ENCODE measurements at places on chromosomes 5 and 9.
A peak's percentile ranks its signal among the peaks of the same experiment; 100 is the strongest.

DNA sequence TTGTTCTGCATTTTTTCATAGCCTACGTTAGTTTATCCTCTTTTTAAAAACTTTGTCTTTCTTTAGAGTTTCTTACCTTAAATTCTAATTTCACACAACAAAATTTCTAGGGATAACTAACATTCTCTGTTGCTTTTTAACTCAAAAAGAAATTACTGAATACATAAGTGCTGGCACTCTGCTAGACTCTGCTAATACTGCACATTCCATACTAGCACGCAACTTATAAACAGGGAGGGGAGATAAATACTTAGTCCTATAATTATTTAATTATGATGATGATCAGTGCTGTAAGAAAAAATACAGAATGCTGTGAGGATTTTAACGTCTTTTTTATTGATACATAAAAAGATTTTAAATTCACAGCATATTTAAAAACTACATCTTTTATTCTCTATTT lies 25.1 kb downstream of the RNF145 start:
- DNase-seq: no peak

DNA sequence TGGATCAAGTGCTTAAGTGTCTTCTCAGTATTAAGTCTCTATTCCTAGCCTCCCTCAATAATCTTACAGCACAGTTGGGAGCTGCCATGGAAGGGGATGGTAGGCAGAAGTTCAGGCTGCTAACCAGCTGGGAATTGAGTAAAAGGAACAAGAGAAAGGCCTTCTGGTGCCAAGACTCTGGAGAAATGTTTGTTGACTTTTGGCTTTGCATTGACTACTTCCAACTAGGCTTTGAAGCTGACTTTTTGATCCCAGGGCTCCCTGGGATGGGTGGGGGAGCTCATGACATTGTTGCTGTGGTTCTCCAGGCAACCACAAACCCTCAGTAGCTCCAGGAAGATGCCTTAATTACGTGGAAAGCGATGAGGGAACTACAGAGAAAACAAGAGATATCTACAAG lies 85.2 kb upstream of the HTR4 start:
- no peak for DNase-seq

DNA sequence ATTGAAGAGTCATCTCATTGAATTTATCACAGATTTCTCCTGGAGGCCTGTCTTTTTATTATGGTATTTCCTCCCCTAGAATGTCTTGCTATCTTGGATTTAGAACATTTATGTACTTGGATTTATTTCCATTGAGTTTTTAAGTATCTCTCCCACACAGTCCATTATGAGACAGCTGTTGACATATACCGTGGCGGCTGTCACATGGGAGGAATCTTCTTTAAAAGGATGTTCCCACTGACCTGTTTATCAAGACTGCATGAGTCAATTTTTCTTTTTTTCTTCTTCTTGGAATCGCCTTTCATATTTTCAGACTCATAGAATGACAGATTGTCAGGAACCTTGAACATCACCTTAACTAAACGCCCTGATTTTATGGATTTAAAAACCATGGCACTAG lies 2.9 kb upstream of the CAVIN4 start:
- no peak for DNase-seq

- DNase-seq: no peak
Observed at GRCh38 chr5:1523480-1523792, 324 bp downstream of the LPCAT1 start.

- no peak for DNase-seq
Observed at GRCh38 chr9:123679330-123679987, 250.5 kb downstream of the DENND1A start.

DNA sequence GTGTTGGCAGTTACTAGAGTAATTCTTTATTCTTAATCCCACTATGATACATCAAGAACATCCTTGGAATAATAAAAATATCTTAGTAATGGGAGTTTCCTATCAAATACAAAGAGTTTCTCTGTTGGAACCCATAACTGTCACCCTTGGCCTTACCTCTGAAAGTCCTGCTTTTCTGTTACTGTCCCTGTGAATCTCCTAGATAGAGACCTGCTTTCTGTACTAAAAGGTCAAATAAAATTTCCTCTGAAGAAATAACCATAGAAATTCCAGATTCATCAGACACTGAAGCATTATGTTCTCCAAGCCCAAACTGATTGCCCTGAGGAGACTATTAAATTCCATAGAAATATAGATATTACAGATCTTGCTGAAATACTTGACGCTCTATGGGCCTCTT lies 63.0 kb downstream of the KCNV2 start:
- no peak for DNase-seq

DNA sequence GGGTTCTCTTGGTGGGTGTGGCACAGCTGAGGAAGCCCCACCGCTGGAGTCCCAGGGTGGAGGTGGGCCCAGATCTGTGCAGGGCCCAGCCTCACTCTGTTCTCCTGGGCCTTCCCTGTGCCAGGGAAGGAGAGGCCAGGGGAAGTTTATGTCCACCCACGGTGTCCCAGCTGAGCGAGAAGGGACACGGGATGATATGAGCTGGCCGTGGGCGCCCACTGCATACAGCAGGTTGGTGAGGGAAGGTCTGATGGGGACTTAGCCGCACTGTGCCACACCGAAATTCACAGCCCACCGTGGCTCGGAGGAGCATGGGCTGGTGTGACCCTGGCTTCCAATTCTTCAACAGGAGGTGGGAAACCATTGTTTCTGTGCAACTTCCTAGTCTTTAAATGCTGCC lies 33.9 kb downstream of the UNC5A start:
- no peak for DNase-seq

DNA sequence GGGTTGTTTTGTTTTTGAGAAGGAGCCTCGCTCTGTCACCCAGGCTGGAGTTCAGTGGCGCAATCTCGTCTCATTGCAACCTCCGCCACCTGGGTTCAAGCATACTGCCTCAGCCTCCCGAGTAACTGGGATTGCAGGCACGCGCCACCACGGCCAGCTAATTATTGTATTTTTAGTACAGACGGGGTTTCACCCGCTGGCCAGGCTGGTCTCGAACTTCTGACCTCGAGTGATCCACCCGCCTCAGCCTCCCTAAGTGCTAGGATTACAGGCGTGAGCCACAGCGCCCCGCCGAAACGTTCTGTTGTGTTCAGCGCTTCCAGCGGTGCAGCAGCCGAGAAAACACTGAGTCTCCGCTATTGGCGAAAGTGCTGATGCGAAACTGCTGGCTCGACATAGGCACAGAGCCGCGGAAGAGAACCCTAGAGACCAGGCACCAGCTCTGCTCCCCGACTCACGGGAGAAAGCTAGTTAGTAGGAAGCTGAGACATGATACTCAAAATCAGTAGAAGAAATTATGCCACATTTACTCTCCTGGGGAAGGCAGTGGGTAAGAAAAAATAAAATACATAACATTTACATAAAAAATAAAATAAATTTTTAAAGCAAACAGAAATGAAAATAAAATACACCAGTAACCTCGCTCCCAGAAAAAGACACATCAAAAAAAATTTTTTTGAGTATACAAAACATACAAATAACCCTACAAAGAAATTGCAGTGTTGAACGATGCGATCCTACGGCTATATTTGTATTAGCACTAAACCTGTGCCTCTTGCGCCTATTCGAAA lies 31.6 kb downstream of the ANXA2R start:
- peak; percentile 86 for DNase-seq

GRCh38 chr5:133610489-133611356 lies 1.6 kb downstream of the FSTL4 start:
- DNase-seq: no peak

- DNase-seq: no peak
Observed at GRCh38 chr9:74691058-74691457, 193.9 kb downstream of the RORB start.

DNA sequence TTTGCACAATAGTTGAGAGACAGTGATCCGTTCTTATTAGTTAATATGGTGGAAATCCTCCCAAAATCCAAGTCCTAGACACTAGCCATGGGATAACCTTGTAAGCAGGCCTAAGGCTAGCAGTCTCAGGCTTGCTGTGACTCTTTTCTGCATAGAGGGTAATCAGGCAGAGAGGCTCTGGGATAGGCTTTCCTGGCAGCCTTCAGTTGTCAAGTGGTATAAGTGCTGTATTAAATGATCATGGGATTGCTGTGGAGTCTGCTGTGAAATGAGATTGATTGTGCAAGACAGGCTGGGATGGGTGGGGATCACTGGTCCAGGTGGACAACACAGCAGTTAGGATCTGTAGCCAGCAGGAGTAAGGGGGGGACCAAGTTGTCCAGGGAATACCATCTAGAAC lies 416.4 kb downstream of the TLE4 start:
- no peak for DNase-seq

GRCh38 chr5:88675168-88675707 lies 207.7 kb downstream of the MEF2C start:
- DNase-seq: no peak

GRCh38 chr9:91978740-91979414 lies 28.8 kb upstream of the ROR2 start:
- DNase-seq: no peak

DNA sequence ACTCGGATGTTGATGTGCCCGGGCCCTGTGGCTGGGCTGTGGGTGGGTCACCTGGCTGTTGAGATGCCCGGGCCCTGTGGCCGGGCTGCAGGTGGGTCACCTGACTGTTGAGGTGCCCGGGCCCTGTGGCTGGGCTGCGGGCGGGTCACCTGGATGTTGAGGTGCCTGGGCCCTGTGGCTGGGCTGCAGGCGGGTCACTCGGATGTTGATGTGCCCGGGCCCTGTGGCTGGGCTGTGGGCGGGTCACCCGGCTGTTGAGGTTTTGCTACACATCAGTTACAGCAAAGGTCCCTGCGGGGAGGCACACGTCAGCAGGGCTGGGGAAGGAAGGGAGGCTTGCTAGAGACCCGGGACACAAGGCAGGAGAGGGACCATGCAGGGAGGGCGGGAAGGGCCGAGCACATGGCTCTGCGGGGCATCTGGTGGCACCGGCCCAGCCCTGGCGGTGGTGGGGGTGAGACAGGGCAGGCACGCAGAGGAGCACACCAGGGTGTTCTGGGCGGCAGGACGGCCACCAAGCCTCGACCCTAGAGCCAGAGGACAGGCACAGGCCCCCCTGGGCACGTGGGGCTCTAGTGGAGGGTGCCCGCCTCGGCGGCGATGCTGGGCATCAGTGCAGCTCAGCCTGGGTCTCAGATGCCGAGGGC lies 35.4 kb downstream of the PNPLA7 start:
- DNase-seq: no peak

DNA sequence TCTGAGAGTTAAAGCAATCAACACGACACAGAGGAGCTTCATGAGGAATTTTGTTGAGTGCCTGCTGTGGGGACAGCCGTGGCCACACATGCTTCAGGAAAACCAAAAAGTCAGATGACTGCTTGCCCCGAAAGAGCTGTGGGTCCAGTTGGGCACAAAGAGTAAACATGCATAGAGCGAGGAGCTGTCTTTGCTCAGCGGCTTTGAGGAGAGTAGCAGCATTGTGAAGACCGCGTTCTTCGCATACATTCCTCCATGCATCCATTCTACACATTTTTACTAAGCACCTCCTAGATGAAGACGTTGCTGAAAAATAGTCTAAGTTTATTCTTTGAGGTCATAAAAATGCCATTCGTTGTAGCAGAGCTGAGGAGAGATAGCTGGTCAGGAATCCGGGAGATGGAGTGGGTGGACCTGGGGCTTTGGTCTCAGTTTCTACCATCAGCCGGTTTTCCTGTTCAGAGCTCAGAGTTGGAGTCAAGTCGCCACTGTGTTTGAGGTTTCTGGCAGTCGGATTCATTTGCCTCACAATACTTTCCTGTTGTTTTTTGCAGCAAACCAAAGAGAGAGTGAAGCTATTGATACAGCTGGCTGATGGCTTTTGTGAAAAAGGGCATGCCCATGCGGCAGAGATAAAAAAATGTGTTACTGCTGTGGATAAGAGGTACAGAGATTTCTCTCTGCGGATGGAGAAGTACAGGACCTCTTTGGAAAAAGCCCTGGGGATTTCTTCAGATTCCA lies 194.5 kb upstream of the OTULINL start:
- DNase-seq: no peak

DNA sequence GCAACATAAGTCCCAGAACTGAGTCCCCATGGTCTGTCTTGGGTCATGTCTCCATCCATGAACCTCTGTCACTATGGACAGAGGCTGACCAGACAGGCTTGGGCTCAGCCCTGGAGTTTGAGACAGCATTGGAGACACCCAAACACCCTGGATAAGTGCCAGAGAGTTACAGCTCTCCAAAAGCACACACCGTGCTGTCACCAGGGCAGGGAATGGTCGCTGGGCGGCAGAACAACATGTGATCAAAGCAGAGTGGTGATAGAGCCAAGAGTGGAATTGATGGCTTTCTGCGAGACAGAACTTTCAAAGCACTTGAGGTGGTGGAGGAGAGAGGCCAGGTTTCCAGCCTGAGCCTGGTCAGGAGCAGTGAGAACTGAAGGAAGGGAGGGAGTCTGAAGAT lies 50.1 kb downstream of the DRD1 start:
- DNase-seq: no peak

GRCh38 chr9:84481636-84482218 lies 141.2 kb upstream of the SLC28A3 start:
- DNase-seq: no peak

GRCh38 chr9:112796485-112796884 lies 45.9 kb downstream of the SNX30 start:
- no peak for DNase-seq

DNA sequence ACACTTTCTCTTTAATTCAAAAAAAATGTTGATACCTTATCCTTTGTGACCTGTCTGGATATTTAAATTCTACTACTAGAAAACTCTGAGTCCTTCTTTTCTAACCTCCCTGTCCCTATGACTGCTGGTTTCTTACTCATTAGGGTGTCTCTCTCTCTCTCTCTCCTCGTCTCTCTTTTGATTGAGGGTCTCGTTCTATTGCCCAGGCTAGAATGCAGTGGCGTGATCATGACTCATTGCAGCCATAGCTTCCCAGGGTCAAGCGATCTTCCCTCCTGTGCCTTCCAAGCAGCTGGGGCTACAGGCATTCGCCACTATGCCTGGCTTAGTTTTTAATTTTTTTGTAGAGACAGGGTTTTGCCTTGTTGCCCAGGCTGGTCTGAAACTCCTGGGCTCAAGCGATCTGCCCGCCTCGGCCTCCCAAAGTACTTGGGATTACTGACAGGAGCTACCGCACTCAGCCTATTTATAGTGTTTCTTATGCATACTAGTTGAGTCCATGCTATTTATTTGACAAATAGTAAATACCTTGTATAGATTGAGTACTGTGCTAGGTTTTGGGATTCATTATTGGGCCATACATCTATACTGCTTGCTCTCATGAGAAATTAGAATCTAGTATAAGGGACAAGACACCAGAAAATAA lies 61.9 kb downstream of the NSD1 start:
- no peak for DNase-seq

DNA sequence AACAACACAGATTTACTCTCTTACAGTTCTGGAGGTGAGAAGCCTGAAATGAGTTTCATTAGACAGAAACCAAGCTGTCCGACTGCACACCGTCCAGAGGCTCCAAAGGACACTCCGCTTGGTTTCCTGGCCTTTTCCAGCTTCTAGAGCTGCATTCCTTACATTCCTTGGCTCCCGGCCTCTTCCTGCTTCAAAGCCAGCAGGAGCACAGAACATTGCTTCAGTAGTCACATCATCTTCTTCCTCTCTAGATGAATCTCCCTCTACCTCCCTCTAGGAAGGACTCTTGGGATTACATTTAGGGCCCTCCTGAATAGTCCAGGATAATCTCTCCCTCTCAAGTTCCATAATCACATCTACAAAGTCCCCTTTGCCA lies 213.3 kb downstream of the CDK5RAP2 start:
- DNase-seq: no peak

- DNase-seq: no peak
Observed at GRCh38 chr5:180286-180918, 10.9 kb upstream of the LRRC14B start.

GRCh38 chr5:35151146-35151920 lies 79.0 kb downstream of the PRLR start:
- DNase-seq: no peak
